ENCODE measurements at places on chromosomes 11 and 22. TPM values are rescaled to one million over a fixed set of nuclear protein-coding genes. Genes with fewer than 3 reads are reported as not detected.

The C22orf42 gene
- not detected for total RNA-seq

The OR8G1 gene
- total RNA-seq: not detected

The MMP27 gene
- 0.32 TPM for total RNA-seq

The RAB38 gene
- total RNA-seq: 0.86 TPM

The CD3D gene
- total RNA-seq: not detected

The TEX54 gene
- not detected for total RNA-seq

The C2CD2L gene
- total RNA-seq: 7.4 TPM

The SLC35E4 gene
- 7.8 TPM for total RNA-seq

The ANGPTL5 gene
- 6.8 TPM for total RNA-seq

The ASCL3 gene
- not detected for total RNA-seq

The ACRV1 gene
- not detected for total RNA-seq

The OR5A1 gene
- total RNA-seq: not detected

The OR2AG1 gene
- total RNA-seq: not detected

The P2RY6 gene
- total RNA-seq: 4.9 TPM

The CTSW gene
- total RNA-seq: 1.4 TPM

The DPAGT1 gene
- total RNA-seq: 24.2 TPM

The GVQW3 gene
- 1.2 TPM for total RNA-seq

The OVOL1 gene
- total RNA-seq: not detected

The ASRGL1 gene
- total RNA-seq: 13.3 TPM

The HTR3A gene
- not detected for total RNA-seq

The MS4A10 gene
- not detected for total RNA-seq

The OR2AG2 gene
- 0.10 TPM for total RNA-seq

The HTR3B gene
- total RNA-seq: not detected

The LRRC74B gene
- not detected for total RNA-seq

The XKR3 gene
- total RNA-seq: not detected

The CHRNA10 gene
- 0.83 TPM for total RNA-seq

The OR51I1 gene
- total RNA-seq: not detected

Measured in posterior vena cava (tissue), 2 donors.